Cardiac muscle cell (in vitro differentiated cells and primary cell): ENCODE measurements at places on chromosomes 5 and 9. TPM values are rescaled to one million over a fixed set of nuclear protein-coding genes. Genes with fewer than 3 reads are reported as not detected.

BNC2 gene
- 0.55 and 1.5 TPM in 2 replicates for polyA plus RNA-seq

PDGFRB gene
- 5.3 and 6.1 TPM in 2 replicates for polyA plus RNA-seq

LHX2 gene
- polyA plus RNA-seq = 0.60 and 2.2 TPM in 2 replicates

F2R gene
- polyA plus RNA-seq = 16.6 and 22.4 TPM in 2 replicates

PCDHGA3 gene
- polyA plus RNA-seq = 1.4 and 2.2 TPM in 2 replicates

GRCh38 chr5:74579215-74579614 is 61.3 kb downstream of the ENC1 start:
- no peak overlapping the region for H3K27ac ChIP-seq
- no peaks in the 10 kb centered on the region for H3K27me3 ChIP-seq
- no peaks in the 10 kb centered on the region for H3K4me1 ChIP-seq
- peak; percentile 29 for DNase-seq
- no peaks in the 10 kb centered on the region for H3K36me3 ChIP-seq
- H3K4me3 ChIP-seq = no peak overlapping the region

- no peaks in the 10 kb centered on the region for H3K36me3 ChIP-seq
- no peak overlapping the region for H3K27ac ChIP-seq
- H3K4me1 ChIP-seq = no peaks in the 10 kb centered on the region
- H3K27me3 ChIP-seq = no peaks in the 10 kb centered on the region
Measured at GRCh38 chr5:10699987-10700386, 61.0 kb downstream of the DAP start.

DNA sequence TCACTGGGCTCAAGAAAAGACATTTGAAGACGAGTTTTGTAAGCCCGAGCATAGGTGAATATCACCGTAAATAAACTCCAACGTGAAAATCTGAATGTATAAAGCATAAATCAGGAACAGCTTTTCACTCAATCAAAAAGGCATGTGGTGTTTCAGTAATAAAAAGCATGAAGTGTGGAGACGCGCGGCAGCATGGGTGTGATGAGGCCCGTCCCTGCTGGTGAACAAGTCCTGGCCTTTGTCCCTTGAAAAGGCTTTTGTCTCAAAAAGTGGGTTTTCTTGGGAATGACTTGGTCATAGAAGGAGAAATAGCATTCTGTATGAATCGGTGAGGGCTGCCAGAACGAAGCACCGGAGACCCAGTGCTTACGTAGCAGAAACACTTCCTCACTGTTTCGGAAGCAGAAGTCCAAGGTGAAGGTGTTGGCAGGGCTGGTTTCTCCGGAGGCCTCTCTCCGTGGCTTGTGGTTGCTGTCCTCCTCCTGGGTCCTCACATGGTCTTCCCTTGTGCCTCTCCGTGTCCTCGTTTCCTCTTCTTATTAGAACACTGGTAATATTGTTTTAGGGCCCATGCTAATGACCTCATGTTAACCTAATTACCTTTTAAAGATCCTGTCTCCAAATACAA is 24.9 kb downstream of the ROPN1L start:
- DNase-seq = no peak
- H3K4me3 ChIP-seq = no peak overlapping the region
- H3K27ac ChIP-seq = no peak overlapping the region
- peaks cover 9% of the 10 kb centered on the region for H3K4me1 ChIP-seq

- peak overlapping the region; percentile 96 for H3K27ac ChIP-seq
- H3K27me3 ChIP-seq = no peaks in the 10 kb centered on the region
- H3K36me3 ChIP-seq = peaks cover 5% of the 10 kb centered on the region
- DNase-seq = peak; percentile 40
Measured at GRCh38 chr9:130213911-130214761, 41.9 kb downstream of the NCS1 start.

GRCh38 chr5:43482490-43483297 is 971 bp downstream of the TMEM267 start:
- no peaks in the 10 kb centered on the region for H3K36me3 ChIP-seq
- H3K4me3 ChIP-seq = peak overlapping the region; percentile 78
- peak; percentile 32 for DNase-seq
- peak overlapping the region; percentile 87 for H3K27ac ChIP-seq
- peaks cover 4% of the 10 kb centered on the region for H3K4me1 ChIP-seq

DNA sequence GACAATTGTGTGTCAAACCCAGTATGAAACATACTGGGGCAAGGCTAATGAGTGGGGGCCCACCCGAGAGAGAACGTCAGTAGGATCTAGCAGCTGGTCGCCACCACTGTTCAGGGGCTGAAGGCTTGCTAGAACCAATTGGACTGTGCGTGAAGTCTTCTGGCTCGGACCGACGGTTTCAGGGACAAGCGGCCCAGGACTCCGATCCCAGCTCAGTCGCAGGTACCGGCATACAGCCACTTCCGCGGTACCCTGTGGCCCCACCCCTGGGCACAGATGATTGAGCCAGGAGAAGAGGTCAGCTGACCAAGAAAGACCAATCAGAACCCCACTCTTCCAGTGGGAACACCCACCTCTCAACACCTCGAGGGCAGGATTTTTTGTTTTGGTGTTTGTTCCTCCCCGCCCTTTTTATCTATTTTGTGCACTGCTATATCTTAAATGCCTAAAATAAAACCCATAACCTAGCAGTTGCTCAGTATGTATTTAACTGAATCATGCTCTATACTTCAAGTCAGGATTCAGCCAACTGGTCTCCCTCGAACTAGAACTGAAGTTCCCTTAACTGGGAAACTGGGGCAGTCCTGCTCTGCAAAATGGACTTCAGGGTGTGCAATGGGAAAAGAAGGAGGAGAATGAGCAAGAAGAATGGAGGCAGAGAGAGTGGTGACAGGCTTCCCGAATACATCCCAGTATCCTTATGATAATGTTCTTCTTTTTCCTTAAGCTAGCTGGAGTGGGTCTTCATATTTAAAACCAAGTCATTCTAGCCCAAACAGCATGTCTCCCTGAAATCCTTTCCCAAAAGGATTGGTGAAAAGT is 21.1 kb upstream of the CPEB4 start:
- H3K27ac ChIP-seq = no peak overlapping the region

DNA sequence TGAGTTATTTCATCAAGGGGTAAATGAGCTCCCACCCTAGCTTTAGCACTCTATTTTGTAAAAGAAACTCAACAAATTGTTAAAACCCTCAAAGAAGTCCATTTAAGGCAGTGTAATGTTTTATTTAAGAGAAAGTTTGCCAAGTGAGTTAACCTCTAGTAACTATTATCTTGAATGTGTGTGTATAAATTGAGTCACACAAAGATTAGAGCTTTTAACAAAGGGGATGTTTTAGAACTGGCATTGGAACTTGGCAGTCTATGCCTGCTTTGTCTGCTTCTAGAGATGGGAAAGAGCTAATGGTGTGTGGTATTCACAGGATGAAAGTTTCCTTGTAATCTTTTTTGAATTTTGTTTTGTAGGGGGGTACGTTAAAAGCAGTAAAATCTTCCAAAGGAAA is 33.2 kb downstream of the KDM3B start:
- peaks cover 55% of the 10 kb centered on the region for H3K36me3 ChIP-seq
- H3K4me1 ChIP-seq = peaks cover 5% of the 10 kb centered on the region
- H3K27ac ChIP-seq = no peak overlapping the region
- no peak for DNase-seq

- peaks cover 32% of the 10 kb centered on the region for H3K27me3 ChIP-seq
- peaks cover 9% of the 10 kb centered on the region for H3K4me1 ChIP-seq
- H3K4me3 ChIP-seq = peak within 1 kb of the TSS; percentile 86
- peak within 1 kb of the TSS; percentile 21 for H3K27ac ChIP-seq
Measured at GRCh38 chr5:112419164-112419985, at the start of gene EPB41L4A. EPB41L4A (minus strand) TSS chr5:112419277; CDS start chr5:112419039, 238 bp downstream.

- no peaks in the 10 kb centered on the region for H3K27me3 ChIP-seq
- H3K27ac ChIP-seq = no peak overlapping the region
- no peak for DNase-seq
- no peaks in the 10 kb centered on the region for H3K36me3 ChIP-seq
- H3K4me3 ChIP-seq = no peak overlapping the region
Measured at GRCh38 chr5:2582106-2582505, 169.4 kb downstream of the IRX2 start.

DNA sequence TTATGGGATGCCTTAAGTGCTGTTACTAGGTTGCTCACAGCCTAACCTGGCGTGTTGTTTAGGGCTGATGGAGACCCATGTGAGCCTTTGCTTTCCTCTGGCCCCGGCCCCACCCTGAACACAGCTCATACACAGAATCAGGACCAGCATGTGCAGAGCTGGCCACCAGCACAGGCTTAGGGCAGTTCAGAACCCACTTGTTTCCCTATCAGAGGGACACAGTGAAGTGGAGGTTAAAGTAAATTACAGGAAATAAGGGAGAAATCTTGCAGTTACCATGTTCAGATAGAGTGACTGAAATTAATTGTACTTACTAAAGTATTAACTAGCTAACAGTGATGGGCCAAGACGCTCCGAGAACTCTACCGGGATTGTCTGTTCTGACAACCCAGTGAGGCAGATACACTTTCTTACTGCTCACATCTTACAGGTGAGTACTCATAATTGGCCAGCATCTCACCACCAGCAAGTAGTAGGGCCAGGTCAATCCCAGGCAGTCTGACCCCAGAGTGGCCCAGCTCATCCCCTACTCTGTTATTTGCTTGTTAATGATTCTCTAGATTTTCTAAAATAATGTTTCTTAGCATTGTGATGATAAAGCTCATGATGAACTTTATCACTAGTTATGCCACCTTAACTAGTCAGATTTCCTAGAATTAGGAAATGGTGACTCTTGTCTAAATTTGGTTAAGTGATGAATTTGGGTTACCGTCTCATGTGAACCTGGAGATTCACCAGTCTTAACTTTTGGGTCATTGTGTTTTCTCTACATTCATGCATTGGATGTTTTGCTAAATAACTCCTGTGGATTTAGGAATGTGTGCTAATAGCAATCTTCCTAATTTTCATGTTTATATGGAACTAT is 15.4 kb downstream of the CCT5 start:
- H3K27me3 ChIP-seq = no peaks in the 10 kb centered on the region
- H3K4me1 ChIP-seq = no peaks in the 10 kb centered on the region
- peak overlapping the region; percentile 22 for H3K27ac ChIP-seq
- peaks cover 39% of the 10 kb centered on the region for H3K36me3 ChIP-seq
- no peak for DNase-seq

GRCh38 chr5:111783537-111783936 is 26.5 kb upstream of the NREP start:
- peaks cover 3% of the 10 kb centered on the region for H3K4me1 ChIP-seq
- H3K4me3 ChIP-seq = no peak overlapping the region
- no peak for DNase-seq
- no peak overlapping the region for H3K27ac ChIP-seq

DNA sequence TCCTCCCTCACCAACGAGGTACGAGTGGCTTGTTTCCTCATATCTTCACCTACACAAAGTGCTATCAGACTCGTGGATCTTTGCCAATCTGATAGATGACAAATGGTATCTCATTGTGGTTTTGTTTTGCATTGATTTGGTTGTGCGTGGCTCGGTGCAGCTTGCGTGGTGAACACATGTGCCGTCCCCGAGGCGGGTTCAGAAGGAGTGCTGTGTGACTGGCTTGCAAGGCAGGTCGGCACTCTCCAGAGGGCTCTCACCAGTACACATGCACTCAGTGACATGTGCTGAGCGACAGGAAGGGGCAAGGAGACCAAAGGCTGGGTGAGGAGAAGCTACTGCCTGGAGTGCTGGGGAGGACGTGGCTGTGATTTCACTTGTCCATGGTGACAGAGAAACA is 95.3 kb upstream of the PITX1 start:
- peaks cover 77% of the 10 kb centered on the region for H3K27me3 ChIP-seq
- H3K36me3 ChIP-seq = no peaks in the 10 kb centered on the region
- no peak for DNase-seq
- peaks cover 6% of the 10 kb centered on the region for H3K4me1 ChIP-seq

GRCh38 chr5:157651623-157652376 is 438 bp downstream of the SOX30 start:
- no peak overlapping the region for H3K4me3 ChIP-seq
- H3K27ac ChIP-seq = no peak overlapping the region
- no peaks in the 10 kb centered on the region for H3K36me3 ChIP-seq
- no peak for DNase-seq
- H3K4me1 ChIP-seq = no peaks in the 10 kb centered on the region
- no peaks in the 10 kb centered on the region for H3K27me3 ChIP-seq

- H3K27ac ChIP-seq = no peak overlapping the region
- peaks cover 19% of the 10 kb centered on the region for H3K4me1 ChIP-seq
- H3K4me3 ChIP-seq = no peak overlapping the region
- no peak for DNase-seq
- H3K36me3 ChIP-seq = no peaks in the 10 kb centered on the region
Measured at GRCh38 chr9:70817311-70817710, 304.1 kb downstream of the TRPM3 start.

- DNase-seq = no peak
- no peak overlapping the region for H3K27ac ChIP-seq
- H3K27me3 ChIP-seq = no peaks in the 10 kb centered on the region
- H3K4me3 ChIP-seq = no peak overlapping the region
Measured at GRCh38 chr9:113416149-113416721, 5.7 kb downstream of the C9orf43 start.
